Forelimb muscle (tissue), 1 donor: ENCODE measurements at places on chromosomes 7 and 10. TPM values are rescaled to one million over a fixed set of nuclear protein-coding genes. Genes with fewer than 3 reads are reported as not detected.

- peak; percentile 34 for DNase-seq
Measured at GRCh38 chr10:95374597-95375209, 83.9 kb upstream of the PDLIM1 start.

- peak; percentile 29 for DNase-seq
Measured at GRCh38 chr7:158784270-158784669, 45.0 kb downstream of the ESYT2 start.

GRCh38 chr7:144761493-144761892, 74.4 kb downstream of the TPK1 start:
- no peak for DNase-seq

- DNase-seq: peak; percentile 60
Measured at GRCh38 chr7:106064771-106065574, 47.1 kb downstream of the SYPL1 start.

GRCh38 chr7:140570120-140570519, 70.5 kb downstream of the DENND2A start:
- DNase-seq: no peak

GRCh38 chr10:66649626-66650025, 276.2 kb upstream of the LRRTM3 start:
- no peak for DNase-seq

DNA sequence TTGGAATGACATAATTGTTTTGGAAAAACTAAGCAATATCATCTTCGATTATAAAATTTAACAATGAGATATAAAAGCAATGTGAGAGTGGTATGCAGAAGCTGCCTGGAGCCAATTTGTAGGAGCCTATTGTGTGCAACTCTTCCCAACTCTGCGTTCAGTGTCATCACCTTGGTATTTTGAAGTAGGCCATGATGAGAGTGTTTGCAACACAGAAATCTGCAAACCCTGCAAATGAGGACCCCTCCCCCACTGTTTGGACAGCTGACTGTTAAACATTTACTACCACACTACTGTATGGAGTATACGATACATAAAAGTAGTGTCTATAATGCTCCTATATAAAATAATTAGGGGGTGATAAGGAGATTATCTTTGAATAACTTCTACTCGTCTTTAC, 531.3 kb downstream of the ATRNL1 start:
- DNase-seq: no peak

Gene PURB
- polyA plus RNA-seq: 33.9 TPM
